ENCODE measurements at places on chromosomes 2 and 18.
A peak's percentile ranks its signal among the peaks of the same experiment; 100 is the strongest.

DNA sequence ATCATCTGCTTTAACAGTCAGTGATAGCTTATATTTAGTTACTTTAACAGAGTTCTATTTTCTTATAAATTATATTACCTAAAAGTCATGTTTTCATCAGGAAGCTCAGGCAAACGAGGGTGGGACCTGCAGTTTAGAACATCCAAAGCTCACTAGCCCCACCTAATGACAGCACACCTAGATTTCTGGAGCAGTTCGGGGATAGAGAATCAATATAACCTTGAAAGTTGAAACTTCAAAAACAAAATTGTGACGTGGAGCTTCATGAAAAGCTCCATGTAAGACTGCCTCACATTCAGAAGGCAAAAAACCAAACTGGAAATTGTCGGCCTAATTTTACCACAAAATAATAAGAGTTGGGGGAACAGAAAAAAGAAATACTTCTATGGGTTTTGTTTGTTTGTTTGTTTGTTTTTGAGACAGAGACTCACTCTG lies 185.9 kb upstream of the CCDC150 start:
- DNase-seq: peak; percentile 26

DNA sequence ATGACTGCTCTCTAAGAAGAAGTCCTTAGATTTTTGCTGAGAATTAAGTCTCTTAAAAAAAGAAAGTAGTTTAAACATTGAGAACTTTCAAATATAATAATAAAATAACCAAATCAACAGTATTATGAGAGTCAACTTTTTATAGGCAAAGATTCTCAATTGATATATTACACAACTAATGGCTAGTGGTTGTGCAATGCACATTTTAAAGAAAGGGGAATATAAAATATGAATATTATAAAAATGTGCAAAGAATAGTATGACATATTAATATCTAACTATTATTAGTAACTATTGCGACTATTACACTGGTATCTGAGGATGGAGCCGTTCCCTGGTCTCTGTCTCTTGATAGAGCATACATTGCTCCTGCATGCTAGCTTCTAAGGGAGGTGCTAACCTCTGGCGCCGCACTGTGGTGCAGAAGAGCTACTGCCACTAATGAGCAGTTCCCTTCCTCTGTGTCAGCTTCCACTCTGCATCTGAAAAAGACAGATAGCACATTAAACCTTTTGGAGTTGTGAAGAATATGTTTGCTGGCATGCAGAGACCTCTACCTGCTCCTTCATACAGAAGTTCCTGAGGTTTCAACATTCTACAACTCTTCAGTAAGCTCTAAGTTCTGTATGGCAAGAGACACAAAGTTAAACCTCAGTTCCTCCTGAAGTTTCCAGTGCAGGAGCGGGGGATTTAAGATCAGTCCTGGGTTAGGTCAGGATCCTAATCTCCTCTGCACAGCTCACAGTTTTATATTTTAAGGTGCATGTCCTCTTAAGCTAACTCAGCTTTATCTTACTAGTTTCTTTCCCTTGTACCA lies 3.5 kb upstream of the SLC9A2 start:
- peak; percentile 26 for DNase-seq

GRCh38 chr2:172244419-172245130 lies 141.9 kb upstream of the DLX2 start:
- DNase-seq: no peak

GRCh38 chr2:7819850-7820249 lies 862.0 kb upstream of the ID2 start:
- DNase-seq: no peak

DNA sequence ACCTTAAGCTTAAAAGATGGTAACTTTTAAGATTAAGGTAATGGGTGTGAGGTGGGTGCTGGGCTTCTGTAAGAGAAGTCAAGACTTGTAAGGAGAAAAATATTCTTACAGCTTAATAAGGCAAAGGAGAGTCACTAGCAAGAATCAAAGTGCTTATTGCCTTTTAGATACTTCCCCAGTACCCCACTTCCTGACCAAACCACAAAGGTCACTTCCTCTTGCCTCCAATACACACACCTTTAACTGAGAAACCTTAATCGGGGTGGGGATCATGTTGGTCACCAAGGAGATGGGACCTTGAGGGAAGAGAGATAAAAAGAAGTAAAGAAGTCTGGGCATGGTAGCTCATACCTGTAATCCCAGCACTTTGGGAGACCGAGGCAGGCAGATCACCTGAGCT lies 10.6 kb upstream of the ATG16L1 start:
- DNase-seq: no peak

DNA sequence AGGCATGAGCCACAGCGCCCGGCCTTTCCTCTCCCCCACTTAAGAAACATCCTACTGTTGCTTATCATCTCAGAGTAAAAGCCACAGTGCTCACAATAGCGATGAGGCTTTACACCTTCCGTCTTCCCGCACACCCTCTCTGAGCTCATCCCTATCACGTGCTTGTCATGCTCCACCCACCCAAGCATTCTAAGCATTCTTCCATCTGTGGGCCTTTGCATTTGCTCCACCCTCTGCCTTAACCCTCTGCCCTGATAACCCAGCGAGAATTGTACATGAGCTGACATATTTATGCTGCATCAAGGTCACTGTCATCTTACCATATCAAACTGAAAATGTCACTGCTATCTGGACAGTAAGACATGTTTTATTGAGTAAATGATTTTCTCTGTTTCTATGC lies 22.6 kb downstream of the FOXI3 start:
- DNase-seq: no peak

- DNase-seq: peak; percentile 53
These were observed 97.6 kb downstream of the NDUFA10 start for GRCh38 chr2:239927424-239927981.

GRCh38 chr2:48900321-48901014 lies 144.9 kb upstream of the LHCGR start:
- DNase-seq: no peak

GRCh38 chr2:237497009-237497837 lies 10.2 kb downstream of the MLPH start:
- DNase-seq: no peak

DNA sequence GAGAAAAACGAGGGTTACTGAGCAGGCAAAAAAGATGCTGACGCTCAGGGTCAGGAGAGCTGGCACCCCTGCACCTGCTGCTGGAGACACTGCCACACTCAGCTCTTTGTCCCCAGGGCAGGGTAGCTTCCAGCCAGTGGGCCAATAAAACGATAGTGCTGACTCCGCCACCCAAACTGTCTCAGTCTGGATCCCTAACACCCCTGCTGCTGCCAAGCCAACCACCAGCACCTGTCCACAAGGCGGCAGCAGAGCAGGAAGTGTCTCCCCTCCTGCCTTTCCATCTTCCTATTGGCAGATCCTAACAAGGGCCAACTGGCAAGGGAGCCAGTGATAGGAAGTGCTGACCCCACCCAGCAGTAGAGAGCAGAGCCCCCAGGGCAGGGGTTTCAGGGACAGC lies 531.5 kb upstream of the SALL3 start:
- no peak for DNase-seq

DNA sequence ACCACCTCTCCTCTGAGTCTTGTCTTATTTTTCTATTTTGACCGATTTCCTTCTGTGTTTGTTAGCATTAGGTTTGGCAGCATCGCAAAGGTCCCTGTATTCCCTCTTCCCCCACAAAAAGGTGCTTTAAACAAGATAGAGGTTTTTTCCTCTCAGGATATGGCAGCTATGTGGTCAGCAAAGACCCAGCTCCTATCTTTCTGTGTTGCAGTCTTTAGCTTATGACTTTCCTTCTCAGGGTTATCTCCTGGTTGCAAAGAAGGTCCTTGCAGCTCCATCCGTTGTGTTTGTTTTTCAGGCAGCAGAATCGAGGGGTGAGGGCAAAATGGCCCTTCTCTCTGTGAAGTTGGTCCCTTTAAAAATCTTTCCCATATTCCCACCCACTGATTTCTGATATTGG lies 38.4 kb downstream of the GALNT1 start:
- no peak for DNase-seq

GRCh38 chr2:229798446-229799155 lies 84.2 kb upstream of the DNER start:
- DNase-seq: no peak

DNA sequence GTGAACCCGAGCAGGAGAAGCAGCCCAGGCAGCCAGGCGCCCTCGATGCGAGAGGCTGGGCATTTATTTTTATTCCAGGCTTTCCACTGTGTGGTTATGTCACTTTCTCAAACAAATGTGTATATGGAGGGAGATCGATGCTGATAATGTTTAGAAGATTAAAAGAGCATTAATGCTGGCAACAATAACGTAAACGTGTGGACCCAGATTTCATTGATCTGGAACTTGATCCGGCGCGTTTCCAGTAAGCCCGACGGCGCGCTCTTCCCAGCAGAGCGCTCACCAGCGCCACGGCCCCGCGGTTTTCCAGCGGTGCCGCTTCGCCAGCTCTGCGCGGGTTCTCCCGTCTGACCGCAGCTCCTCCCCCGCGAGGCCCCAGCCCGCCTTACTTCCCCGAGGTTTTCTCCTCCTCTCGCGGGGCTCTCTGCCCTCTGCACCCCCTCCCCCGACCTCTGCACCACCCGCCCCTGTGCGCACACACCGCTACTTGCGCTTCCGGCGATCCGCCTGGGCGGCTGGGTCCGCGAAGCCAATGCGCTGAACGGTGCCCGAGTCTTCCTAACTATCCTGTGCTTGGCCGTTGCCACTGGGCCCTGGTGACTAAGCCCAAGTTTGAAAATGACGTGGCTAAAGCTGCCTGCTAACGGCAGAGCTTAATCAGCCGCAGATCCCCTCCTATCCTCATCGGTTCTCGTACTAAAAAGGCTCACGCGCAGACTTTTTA lies 6.1 kb downstream of the ONECUT2 start:
- DNase-seq: no peak

- no peak for DNase-seq
These were observed 89.3 kb upstream of the NCKAP5 start for GRCh38 chr2:133657591-133657990.

DNA sequence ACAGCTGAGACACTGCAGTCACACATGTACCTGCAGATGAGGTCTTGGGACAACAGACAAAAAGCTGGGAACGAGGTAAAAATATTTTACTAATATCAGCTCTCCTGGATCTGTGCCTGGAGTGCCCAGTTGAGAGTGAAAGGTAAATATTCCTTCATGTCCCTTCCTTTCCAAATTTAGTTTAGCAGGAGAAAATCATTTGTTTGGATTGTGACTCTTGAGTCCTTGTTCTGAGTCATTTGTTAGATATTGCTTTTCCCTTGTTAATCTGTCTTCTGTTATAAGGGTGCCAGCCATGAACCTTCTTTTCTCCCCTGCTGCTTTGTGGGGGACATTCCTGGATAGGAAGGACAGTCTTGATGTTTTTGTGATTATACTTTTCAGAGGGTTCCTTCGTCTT lies 329.2 kb downstream of the DSC3 start:
- no peak for DNase-seq

GRCh38 chr2:222180619-222181018 lies 118.2 kb downstream of the PAX3 start:
- no peak for DNase-seq

DNA sequence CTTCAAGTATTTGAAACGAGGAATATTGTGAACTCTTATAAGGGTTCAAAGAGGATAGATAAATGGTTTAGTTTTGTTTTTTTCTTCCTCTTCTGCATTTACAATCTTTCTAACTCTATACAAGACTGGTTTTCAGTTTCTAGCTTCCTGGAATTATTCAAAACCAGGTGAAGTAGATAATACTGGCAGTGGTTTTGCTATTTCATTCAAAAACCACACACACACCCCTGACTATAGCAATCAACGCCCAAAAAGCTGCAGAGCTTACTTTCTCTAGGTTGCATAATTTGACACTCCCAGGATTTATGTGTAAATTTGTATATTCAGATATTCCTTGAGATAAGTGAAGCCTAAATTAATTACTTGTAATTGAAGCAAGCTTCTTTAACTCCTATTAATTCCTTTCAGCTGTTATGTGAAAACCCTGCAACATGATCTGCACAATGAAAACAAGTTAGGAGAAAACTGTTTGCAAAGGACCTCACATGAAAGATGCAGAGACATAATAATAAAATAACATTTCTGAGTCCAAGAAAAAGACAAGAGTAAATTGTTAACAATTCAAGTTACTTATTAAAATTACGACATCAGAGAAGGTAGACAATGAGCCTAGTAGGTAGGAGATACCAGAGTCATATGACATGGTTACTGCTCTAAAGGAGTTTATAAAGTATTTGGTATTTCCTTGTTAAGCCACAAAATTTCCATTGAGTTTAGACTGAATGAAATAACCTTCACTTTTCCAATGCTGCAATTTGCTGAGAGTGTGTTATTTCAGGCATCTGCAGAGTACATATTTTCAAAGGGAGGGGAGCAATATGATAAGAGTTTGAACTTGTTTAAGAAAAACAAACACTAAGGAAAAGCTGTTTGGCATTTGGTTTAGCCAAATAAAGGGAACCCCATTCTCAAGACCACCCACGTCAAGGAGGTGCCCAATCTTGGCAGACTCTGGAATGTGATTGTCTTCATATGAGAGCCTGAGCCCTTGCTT lies 1.6 kb upstream of the NFE2L2 start:
- no peak for DNase-seq

DNA sequence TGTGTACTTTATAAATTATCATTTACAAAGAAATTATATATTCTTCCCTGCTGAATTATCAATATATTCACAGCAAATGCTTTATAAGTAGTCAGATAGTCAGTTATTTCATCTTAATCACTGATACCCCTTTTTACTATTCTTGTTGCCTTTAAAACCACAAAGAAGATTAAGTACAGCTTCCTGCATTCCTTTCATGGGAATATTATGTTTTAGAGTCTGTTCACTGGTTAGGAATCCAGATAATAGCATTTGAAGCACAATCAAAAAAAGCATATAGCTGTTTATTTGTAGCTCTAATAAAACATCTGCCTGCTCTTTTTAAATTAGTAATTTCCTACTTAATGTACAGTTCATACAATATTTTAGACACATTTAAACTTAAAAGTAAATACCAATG lies 508.9 kb downstream of the FBXO15 start:
- no peak for DNase-seq

- peak; percentile 6 for DNase-seq
These were observed 300.4 kb downstream of the KCNS3 start for GRCh38 chr2:18178736-18179349.

DNA sequence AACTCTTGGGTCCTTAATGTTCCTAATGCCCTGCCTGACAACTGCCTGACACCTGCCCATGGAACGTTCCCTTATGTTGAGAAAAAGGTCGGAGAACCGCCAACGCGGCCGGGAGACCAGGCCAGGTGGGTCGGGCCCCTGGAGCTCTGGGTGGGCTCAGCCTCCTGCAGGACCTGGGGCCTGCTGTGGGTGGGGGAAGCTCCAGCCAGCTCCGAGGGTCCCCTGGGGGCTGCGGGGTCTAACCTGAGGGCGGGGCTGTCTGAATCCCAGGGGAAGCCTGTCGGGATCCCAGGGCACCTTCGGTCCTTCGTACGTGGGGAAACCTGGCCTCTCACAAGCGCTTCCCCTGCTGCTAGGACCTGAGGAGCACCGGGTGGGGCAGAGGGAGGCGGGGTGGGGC lies 296.0 kb downstream of the NDUFA10 start:
- DNase-seq: no peak
